ENCODE measurements at places on chromosomes 12 and 14. TPM values are rescaled to one million over a fixed set of nuclear protein-coding genes. Genes with fewer than 3 reads are reported as not detected.

Gene C12orf54
- not detected for total RNA-seq

Gene CRACR2A
- not detected for total RNA-seq

Gene MDGA2
- 0.04 TPM for total RNA-seq

DNA sequence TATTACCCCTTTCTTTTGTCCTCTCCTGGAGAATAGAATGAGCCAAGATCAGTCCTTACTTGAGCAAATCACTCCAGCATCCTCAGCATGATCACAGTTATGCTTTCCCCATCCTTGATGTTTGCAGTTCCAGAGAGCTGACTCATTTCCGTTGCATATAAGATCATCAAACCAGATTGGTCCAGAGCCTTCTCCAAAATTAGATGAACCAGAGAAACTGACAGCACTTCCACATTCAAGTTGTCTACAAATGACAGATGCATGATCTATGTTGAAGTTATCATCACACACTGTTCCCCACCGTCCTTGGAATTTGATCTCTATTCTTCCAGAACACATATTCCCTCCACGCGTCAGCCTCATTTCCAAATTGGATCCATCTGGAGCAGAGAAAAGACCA lies 4.8 kb downstream of the CD163 start:
- DNase-seq, result no peak

Gene SOCS2
- 28.9 TPM for total RNA-seq

GRCh38 chr14:31057035-31057434 lies 30.9 kb upstream of the STRN3 start:
- peak; percentile 34 for DNase-seq

GRCh38 chr12:5244513-5244972 lies 187.4 kb upstream of the NTF3 start:
- no peak for DNase-seq

Gene KLRF1
- not detected for total RNA-seq

GRCh38 chr12:103632554-103633216 lies 45.6 kb downstream of the STAB2 start:
- DNase-seq, result peak; percentile 93

DNA sequence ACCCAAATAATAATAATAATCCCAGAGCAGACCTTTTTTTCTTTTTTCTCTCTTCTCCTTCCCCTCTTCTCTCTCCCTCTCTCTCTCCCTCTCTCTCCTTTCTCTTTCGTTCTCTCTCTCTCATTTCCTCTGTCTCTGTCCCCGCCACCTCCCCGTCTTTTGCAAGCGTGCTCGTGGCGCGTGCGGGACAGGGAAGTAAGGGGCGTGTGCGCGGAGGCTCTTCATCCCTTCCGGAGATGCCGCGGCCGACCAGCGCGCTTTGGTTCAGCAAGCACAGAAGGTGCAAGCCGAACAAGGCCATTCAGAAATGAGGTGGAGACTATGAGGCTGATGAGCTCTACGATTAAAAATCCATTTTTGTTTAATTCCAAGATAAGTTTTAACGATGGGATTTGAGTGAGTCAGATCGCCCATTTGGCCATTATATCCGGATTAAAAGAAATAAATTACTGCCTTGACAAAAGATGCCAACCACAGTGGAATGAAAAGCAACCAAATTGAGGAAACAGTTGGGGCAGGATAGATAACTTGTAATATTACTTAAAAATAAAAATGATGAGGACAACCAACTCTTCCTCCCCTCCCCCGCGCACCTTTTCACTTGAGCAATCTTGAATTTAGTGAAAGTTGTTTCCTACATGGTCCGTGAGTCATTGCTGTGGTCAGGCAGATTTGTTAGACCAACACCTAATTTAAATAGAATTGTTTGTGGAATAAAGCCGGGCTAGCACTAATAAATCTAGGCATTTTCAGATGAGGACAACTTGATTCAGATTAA lies 1.2 kb upstream of the AMIGO2 start:
- DNase-seq, result peak; percentile 75

- DNase-seq, result peak; percentile 86
Observed at GRCh38 chr12:82896979-82897378, 210.3 kb downstream of the TMTC2 start.

DNA sequence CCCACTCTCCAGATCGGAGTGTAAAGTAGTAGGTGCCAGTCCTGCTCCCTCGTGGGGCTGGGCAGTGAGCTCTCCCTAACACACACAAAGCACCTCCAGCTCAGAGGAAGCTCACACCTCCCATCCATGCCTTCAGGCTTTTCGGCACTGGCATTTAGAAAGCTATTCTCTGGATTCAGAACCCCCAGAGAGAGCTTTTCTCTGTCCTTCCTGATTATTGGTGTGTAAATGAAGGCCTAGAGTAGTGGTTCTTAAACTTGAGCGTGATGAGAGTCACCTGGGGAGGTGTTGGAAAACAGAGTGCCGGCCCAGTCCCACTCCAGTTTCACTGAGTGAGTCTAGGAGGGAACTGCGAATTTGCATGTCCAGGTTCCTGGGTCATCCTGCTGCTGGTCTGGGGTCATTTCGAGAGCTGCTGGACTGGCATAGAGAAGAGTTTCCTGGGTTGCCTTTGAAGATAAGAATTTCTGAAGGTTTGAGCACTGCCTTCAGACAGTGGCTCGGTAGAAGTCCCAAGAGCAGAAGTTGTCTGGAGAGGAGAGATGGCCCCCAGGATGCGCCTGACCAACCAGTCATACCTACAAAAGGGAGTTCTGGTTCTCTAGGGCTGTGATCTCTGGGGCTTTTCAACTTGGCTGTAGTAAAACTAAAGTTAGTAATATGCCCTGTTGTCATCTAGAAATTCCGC lies 15.1 kb downstream of the CD9 start:
- DNase-seq, result no peak

DNA sequence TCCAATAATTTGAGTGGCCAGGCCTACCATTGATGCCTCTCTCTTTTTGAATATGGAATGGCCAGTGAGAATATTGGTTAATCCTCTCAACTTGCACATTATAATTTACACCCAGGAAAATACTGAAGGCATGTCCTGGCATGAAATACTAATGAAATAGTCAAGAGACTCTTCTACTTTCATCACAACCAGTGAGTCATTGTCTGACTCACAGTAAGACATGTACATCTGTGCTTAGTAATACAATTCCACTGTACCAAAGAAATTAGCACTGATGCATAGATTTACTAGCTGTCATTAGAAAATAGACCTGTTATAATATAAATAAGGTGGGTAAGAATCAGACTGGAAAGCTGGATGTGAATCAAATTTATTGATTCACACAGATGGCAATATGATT lies 31.6 kb downstream of the KCNC2 start:
- peak; percentile 92 for DNase-seq

Measured in PC-3 (cell line).